ENCODE measurements at places on chromosomes 3 and 15. TPM values are rescaled to one million over a fixed set of nuclear protein-coding genes. Genes with fewer than 3 reads are reported as not detected.

DNA sequence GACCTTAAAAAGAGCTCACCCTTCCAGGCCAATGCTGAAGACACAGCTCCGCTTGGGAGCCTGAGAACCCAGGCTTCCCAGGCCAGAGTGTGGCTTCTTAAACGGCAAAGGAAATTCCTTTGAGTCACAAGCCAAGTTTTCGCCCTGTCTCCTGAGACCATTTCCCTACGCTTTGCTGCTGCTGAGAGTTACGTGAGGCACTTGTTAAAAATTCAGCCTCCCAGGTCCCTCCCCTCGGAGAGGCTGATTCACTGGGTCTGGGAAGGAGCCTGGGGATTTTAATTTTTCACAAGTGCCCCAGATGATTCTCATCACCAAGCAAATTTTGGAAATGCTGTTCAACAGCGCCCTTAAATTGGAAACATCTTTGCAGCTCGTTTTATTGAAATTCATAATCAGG, 25.5 kb downstream of the RLBP1 start:
- no peak for DNase-seq

Gene GOLGA8G
- total RNA-seq, result not detected

Gene KLF13
- total RNA-seq, result 80.4 TPM

Gene PPIB
- 244 TPM for total RNA-seq

All from Peyer's patch (tissue), 4 donors.